ENCODE measurements at places on chromosomes 5 and 9.

DNA sequence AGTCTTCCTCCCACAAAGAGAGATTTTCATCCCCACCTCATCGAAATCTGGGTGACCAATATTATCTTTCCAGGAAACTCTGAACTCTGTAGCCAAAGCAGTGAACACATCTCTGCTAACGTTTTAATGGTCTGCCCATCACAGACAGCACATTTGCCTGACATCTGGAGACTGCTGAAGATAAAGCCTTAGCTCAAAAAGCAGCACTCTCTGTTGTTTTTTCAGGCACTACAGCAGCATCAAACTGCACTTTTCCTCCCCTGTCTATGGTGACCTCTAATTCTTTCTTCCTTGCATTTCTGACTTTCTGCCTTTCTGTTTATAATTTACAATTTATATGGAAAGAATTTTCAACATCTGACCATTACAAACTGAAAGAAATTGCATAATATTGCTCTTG, 66.8 kb downstream of the RAB3C start:
- no peak for DNase-seq
- H3K27ac ChIP-seq = no peak overlapping the region
- H3K36me3 ChIP-seq = no peaks in the 10 kb centered on the region
- no peaks in the 10 kb centered on the region for H3K27me3 ChIP-seq
- H3K4me3 ChIP-seq = no peak overlapping the region

DNA sequence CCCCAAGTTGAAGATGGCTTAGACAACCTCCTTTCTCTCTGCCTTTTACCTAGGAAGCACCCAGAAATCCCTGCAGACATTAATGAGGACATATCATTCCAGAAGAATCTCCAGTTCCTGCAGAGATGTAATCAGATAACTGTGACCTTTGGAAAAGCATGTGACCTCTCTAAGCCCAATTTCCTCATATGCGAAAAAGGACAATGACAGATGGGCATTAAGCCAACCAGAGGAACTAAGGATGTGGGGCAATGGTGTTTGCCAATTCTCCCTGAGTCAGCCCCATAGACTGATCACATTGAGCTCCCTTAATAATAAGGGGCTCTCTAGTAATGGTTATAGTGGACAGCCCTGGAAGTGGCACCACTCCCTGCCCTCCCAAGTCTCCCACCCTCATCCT, 10.1 kb upstream of the FOXI1 start:
- H3K27me3 ChIP-seq = no peaks in the 10 kb centered on the region
- no peak for DNase-seq
- H3K36me3 ChIP-seq = no peaks in the 10 kb centered on the region
- H3K4me3 ChIP-seq = no peak overlapping the region
- H3K27ac ChIP-seq = no peak overlapping the region
- peaks cover 21% of the 10 kb centered on the region for H3K4me1 ChIP-seq

DNA sequence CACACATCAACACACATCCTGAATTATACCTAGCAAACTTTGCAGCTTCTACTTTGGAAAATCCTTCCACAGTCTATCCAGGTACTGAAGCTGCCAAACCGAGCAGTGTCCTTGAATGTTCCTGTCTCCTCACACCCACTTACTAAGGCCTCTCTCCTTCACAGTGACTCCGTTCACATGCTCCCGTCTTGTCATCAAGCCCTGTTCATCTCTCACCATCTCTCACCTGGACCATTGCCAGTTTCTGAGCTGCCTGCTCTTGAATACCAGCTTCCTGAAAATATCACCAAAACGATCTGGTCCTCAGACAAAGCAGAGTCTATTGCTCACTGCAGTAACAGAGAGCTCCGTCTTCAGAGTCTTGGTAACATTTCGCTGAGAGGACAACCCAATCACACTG, 57.4 kb downstream of the GCNT1 start:
- H3K4me1 ChIP-seq = peaks cover 1% of the 10 kb centered on the region
- no peak for DNase-seq
- H3K4me3 ChIP-seq = no peak overlapping the region
- H3K27ac ChIP-seq = no peak overlapping the region
- no peaks in the 10 kb centered on the region for H3K36me3 ChIP-seq

- H3K27ac ChIP-seq = no peak overlapping the region
- DNase-seq = no peak
- H3K4me1 ChIP-seq = peaks cover 6% of the 10 kb centered on the region
- no peak overlapping the region for H3K4me3 ChIP-seq
- H3K36me3 ChIP-seq = no peaks in the 10 kb centered on the region
Observed at GRCh38 chr9:82996941-82997340, 66.0 kb downstream of the RASEF start.
